Esophagus muscularis mucosa (tissue), 4 donors: ENCODE measurements at places on chromosomes 2 and 18. TPM values are rescaled to one million over a fixed set of nuclear protein-coding genes. Genes with fewer than 3 reads are reported as not detected.

GRCh38 chr2:190599073-190599472 is 49.8 kb upstream of the NAB1 start:
- no peak overlapping the region for H3K4me3 ChIP-seq
- no peaks in the 10 kb centered on the region for H3K27me3 ChIP-seq
- H3K27ac ChIP-seq: no peak overlapping the region
- no peaks in the 10 kb centered on the region for H3K4me1 ChIP-seq
- H3K36me3 ChIP-seq: no peaks in the 10 kb centered on the region

DNA sequence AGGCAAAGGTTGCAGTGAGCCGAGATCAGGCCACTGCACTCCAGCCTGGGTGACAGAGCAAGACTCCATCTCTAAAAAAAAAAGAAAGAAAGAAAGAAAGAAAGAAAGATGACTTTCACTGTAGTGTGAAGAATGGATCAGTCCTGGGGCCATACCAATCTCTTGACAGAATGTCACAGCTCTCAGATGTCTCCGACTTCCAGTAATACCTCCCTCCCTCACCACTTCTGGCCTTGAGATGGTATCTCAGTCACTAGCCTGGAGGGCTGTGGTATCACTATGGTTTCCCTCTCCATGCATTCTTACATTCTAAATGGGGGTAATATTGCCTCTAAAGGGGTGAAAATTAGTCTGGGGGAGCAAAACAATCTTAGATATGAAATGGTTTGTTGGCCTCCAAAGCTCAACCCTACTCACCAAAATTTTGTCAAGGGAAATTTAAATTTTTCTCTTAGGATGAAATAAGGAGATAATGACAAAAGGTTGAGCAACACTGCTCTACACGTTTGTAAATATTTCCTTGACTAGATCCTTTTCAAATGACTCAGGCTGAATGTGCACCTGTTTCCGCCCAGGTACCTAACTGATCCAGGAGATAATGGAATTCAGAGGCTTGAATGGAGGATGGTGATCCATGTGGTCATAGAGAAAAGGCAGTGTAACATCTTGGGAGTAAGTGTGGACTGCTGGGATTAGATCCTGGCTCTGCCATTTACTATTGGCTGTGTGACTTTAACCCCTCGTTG is 19.9 kb upstream of the SPRED2 start:
- no peak for DNase-seq
- H3K4me3 ChIP-seq: no peak overlapping the region
- no peak overlapping the region for H3K27ac ChIP-seq
- no peaks in the 10 kb centered on the region for H3K4me1 ChIP-seq
- no peaks in the 10 kb centered on the region for H3K36me3 ChIP-seq

GRCh38 chr2:135009339-135009738 is 37.9 kb downstream of the MAP3K19 start:
- H3K36me3 ChIP-seq: no peaks in the 10 kb centered on the region
- H3K27ac ChIP-seq: no peak overlapping the region
- H3K4me3 ChIP-seq: no peak overlapping the region
- H3K27me3 ChIP-seq: no peaks in the 10 kb centered on the region

- no peak overlapping the region for H3K4me3 ChIP-seq
- no peak overlapping the region for H3K27ac ChIP-seq
- H3K36me3 ChIP-seq: no peaks in the 10 kb centered on the region
- H3K27me3 ChIP-seq: no peaks in the 10 kb centered on the region
- no peak for DNase-seq
These were observed 502.9 kb upstream of the ZEB2 start for GRCh38 chr2:145022666-145023333.

- H3K4me3 ChIP-seq: no peak overlapping the region
- H3K4me1 ChIP-seq: no peaks in the 10 kb centered on the region
- peak; percentile 83 for DNase-seq
- H3K27me3 ChIP-seq: no peaks in the 10 kb centered on the region
These were observed 38.6 kb upstream of the GPAT2 start for GRCh38 chr2:96073170-96073775.

- no peak overlapping the region for H3K27ac ChIP-seq
- H3K36me3 ChIP-seq: no peaks in the 10 kb centered on the region
- DNase-seq: no peak
- no peak overlapping the region for H3K4me3 ChIP-seq
These were observed 212.5 kb upstream of the HAAO start for GRCh38 chr2:43004879-43005244.

DNA sequence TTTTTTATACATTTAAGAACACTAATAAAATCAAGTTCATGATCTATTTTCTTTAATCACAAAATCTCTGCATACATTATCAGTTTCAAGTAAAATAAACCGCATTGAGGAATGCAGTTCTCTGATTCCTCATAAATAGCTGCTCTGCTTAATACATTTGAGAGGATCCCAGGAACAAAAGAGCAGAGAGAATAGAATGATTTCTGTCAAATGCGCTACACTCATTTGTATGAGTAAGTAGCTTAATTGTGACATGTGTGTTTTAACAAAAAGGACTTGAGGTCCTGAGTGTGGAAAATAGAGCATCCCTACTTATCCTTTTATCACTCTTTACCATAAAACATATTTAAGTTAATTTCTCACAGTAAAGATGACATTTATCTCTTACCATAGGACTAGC is 134.0 kb downstream of the PID1 start:
- DNase-seq: no peak
- H3K4me1 ChIP-seq: no peaks in the 10 kb centered on the region
- no peaks in the 10 kb centered on the region for H3K36me3 ChIP-seq
- H3K27me3 ChIP-seq: no peaks in the 10 kb centered on the region
- no peak overlapping the region for H3K27ac ChIP-seq

DNA sequence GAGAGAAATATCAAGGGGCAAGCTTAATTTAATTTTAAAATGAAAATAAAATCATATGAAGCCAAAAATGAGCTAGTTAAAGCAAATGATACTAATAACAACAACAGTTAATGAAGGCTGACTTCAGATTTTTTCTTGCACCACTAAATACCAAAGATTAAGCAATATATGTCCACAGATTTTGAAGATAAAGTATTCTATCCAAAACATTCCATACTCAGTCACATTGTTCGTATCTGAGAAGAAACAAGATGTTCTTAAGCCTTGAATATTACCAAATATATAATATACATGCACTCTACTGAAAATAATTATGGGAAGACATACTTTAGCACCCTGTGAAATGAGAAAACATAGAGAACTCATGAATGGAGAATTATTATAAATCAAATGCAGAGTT is 593.3 kb upstream of the SYT4 start:
- peaks cover 11% of the 10 kb centered on the region for H3K4me1 ChIP-seq
- H3K36me3 ChIP-seq: no peaks in the 10 kb centered on the region
- no peak overlapping the region for H3K27ac ChIP-seq
- no peaks in the 10 kb centered on the region for H3K27me3 ChIP-seq
- no peak for DNase-seq

DNA sequence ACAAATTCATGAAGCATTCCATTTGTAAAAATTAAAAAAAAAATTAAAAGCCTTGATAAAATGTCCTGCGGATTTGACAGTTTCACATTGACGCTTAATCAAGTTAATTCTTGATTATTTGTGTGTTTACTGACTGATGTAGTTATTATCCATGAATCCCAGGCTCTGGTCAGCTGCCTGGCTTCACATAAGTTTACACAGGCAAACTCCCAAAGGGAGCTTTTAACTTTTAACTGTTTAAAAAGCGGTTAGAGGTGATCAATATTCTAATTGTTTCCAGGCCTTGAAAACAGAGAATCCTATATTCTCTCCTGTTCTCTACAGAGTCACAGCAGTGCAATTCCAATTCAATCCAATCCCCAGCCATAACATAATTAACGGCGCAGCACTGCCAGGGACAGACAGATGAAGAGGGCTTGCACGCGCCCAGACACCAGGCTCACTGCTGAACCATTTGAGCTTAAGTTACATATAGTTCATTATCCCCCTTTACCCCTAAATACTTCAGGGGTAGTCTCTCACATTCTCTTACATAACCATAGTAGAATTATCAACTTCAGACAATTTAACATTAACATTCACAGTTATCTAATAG is 47.5 kb downstream of the ATP8B1 start:
- H3K4me3 ChIP-seq: no peak overlapping the region
- H3K27ac ChIP-seq: no peak overlapping the region
- H3K27me3 ChIP-seq: no peaks in the 10 kb centered on the region
- H3K4me1 ChIP-seq: no peaks in the 10 kb centered on the region

- no peak overlapping the region for H3K4me3 ChIP-seq
- no peak for DNase-seq
- no peaks in the 10 kb centered on the region for H3K4me1 ChIP-seq
- no peaks in the 10 kb centered on the region for H3K27me3 ChIP-seq
These were observed 103.6 kb upstream of the PGAP1 start for GRCh38 chr2:197030090-197030489.

DNA sequence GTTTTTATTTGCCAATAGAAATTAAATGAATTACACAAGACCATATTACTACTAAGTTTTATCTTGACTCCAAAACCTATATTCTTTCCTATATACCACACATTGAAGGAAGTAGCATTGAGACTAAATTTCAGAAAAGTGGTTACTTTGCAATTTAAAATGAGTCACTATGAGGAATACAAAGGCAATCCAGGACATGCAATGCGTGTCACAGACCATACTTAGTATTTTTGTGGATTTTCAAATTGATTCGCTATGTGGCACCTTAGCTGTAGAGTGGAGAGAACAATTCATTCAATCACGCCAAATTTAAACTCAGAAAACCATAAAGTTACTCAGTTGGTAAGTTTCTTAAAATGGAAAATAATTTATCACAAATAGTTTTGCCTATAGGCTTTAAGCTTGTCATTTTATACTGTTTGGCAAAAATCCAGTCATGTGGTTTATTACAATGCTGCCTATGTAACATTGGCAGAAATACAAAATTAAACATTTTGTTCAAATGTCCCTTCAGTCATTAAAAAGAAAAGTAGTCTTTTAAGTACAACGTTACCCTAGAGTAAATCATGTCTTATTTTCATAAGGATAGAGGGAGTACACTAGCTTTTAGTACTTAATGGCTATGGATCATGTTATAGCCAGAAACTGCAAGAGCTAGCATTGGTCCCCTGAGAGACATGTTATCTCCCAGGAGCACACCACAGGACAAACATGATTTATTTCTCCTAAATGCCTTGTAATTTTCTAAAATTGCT is 222.8 kb upstream of the CDH7 start:
- no peaks in the 10 kb centered on the region for H3K4me1 ChIP-seq
- H3K27ac ChIP-seq: no peak overlapping the region
- no peaks in the 10 kb centered on the region for H3K27me3 ChIP-seq
- H3K4me3 ChIP-seq: no peak overlapping the region
- DNase-seq: no peak

GRCh38 chr2:70789304-70790135 is 923 bp downstream of the FIGLA start:
- peaks cover 8% of the 10 kb centered on the region for H3K4me1 ChIP-seq
- peak overlapping the region; percentile 46 for H3K4me3 ChIP-seq
- H3K27ac ChIP-seq: no peak overlapping the region

GRCh38 chr2:174094542-174094941 is 129.4 kb upstream of the SP3 start:
- no peak overlapping the region for H3K27ac ChIP-seq
- H3K4me1 ChIP-seq: no peaks in the 10 kb centered on the region
- H3K27me3 ChIP-seq: no peaks in the 10 kb centered on the region
- DNase-seq: no peak
- H3K4me3 ChIP-seq: no peak overlapping the region

GRCh38 chr2:64350996-64351395 is 103.0 kb upstream of the LGALSL start:
- no peak overlapping the region for H3K4me3 ChIP-seq
- H3K27me3 ChIP-seq: no peaks in the 10 kb centered on the region
- H3K36me3 ChIP-seq: no peaks in the 10 kb centered on the region
- no peak overlapping the region for H3K27ac ChIP-seq
- no peak for DNase-seq
- no peaks in the 10 kb centered on the region for H3K4me1 ChIP-seq

DNA sequence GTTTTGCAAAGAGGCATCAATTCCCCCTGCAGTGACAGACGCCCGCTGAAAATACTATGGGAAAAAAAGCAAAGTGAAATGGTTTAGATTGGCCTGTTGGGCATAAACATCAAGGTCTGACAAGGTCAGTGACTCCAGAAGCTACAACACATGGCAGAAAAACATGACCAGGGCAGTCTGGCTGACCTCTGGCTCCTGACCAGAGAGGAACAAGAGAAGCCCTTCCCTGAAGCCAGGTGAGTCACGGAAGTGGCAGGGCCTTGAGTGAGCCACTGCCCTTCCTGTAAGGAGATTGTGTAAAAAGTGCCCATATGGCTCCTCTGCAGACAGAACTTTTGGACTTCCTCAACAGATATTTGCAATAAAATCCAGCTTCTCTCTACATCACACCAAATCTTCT is 72.0 kb downstream of the DNER start:
- no peaks in the 10 kb centered on the region for H3K27me3 ChIP-seq
- H3K27ac ChIP-seq: no peak overlapping the region
- no peaks in the 10 kb centered on the region for H3K4me1 ChIP-seq
- H3K4me3 ChIP-seq: no peak overlapping the region
- no peaks in the 10 kb centered on the region for H3K36me3 ChIP-seq

- no peaks in the 10 kb centered on the region for H3K36me3 ChIP-seq
- no peak overlapping the region for H3K27ac ChIP-seq
- no peaks in the 10 kb centered on the region for H3K27me3 ChIP-seq
- peaks cover 5% of the 10 kb centered on the region for H3K4me1 ChIP-seq
- H3K4me3 ChIP-seq: no peak overlapping the region
These were observed 214.3 kb downstream of the FAM210A start for GRCh38 chr18:13511961-13512577.

DNA sequence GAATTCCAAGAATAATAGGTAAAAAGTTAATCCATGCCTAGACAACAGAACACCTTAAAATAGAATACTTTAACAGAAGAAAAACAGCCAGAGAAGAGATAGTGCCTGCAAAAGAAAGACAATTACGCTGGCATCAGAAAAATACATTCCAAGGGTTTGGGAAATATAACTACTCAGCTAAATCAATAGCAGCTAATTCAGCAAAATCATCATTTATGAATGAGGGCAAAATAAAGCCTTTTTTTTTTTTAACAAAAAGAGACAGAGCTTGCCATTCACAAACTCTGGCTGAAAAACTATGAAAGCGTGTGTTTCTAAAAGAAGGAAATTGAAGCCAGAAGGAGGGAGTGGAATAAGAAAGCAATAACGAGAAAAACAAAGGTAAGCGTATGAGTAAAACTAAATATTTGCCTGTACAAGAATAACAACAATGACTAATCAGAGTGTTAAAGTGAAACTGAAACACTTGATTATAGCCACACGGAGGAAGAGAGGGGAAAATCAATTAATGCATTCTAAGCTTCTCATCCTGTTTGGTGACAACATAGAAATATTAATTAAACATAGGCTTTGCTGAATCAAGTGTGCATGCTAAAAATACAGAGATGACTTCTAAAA is 90.2 kb downstream of the EHD3 start:
- H3K27me3 ChIP-seq: no peaks in the 10 kb centered on the region
- H3K4me1 ChIP-seq: peaks cover 20% of the 10 kb centered on the region
- no peak for DNase-seq
- H3K4me3 ChIP-seq: peak overlapping the region; percentile 22
- no peaks in the 10 kb centered on the region for H3K36me3 ChIP-seq

- H3K27ac ChIP-seq: no peak overlapping the region
- H3K4me3 ChIP-seq: no peak overlapping the region
- no peak for DNase-seq
These were observed 118.9 kb downstream of the SPOPL start for GRCh38 chr2:138620431-138620830.

The CROCC2 gene
- not detected for total RNA-seq

The PIEZO2 gene
- total RNA-seq: 2.4 TPM

The PTH2R gene
- total RNA-seq: not detected

The SCYGR4 gene
- not detected for total RNA-seq
